ENCODE measurements at places on chromosomes 3 and 15.
A peak's percentile ranks its signal among the peaks of the same experiment; 100 is the strongest.

GRCh38 chr3:119069725-119070124 lies 35.1 kb upstream of the IGSF11 start:
- no peak for DNase-seq

- DNase-seq = no peak
These were observed 44.7 kb downstream of the CD200 start for GRCh38 chr3:112377568-112378071.

DNA sequence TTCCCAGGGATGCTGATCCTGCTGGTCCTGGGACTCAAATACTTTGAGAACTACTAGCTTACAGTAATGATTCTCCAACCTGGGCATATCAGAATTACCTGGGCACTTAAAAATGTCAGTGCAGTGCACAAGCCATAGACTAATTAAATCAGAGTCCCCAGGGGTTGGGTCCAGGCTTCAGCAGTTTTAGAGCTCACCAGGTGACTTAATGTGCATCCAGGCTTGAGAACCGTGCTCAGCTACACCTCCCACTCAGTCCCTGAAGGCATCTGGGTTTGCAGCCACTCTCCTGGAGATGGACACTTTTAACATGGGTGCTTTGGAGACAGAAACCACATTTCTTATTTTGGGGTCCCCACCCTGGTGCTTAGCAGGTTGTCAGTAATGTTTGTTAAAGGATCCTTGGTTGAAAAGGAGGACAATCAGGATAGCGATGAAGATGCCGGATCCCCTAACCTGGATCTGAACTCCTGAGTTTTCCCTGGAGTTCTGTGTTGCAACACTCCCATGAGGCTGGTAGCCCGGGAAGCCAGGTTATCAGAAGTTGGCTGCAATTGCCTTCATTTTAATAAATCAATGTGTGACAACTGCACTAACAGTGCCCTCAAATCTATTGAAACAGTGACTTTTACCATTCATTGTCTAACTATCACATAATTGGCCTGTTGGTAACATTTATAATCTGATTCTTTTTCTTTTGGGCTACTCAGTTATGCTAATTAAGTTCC lies 48.1 kb downstream of the BFSP2 start:
- peak; percentile 62 for DNase-seq

GRCh38 chr15:35496585-35496984 lies 49.4 kb downstream of the DPH6 start:
- peak; percentile 73 for DNase-seq

GRCh38 chr3:125605756-125606155 lies 10.5 kb upstream of the OSBPL11 start:
- DNase-seq = no peak

GRCh38 chr3:177547711-177548350 lies 350.5 kb upstream of the TBL1XR1 start:
- DNase-seq = no peak
